ENCODE measurements at places on chromosomes 5 and 9.

GRCh38 chr9:98770717-98771116 is 25.6 kb downstream of the ANKS6 start:
- DNase-seq: no peak

DNA sequence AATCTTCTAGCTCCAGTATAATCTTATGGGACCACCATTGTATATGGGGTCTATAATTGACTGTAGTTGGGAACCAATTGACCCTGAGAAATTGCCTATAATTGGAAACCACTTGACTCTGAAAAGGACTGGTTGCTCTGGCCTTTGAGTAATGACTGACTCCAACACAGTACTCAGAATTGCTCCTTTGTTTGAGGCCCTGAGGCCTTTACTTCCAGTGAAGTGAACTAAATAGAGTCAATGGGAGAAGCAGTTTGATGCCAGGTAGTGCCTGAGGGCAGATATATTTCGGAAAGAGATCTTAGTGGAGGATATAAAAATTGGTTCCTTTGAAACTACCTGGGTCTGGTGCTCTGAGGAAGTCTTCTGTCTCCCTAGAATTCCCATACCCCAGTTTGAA is 16.0 kb upstream of the TMEM171 start:
- no peak for DNase-seq

DNA sequence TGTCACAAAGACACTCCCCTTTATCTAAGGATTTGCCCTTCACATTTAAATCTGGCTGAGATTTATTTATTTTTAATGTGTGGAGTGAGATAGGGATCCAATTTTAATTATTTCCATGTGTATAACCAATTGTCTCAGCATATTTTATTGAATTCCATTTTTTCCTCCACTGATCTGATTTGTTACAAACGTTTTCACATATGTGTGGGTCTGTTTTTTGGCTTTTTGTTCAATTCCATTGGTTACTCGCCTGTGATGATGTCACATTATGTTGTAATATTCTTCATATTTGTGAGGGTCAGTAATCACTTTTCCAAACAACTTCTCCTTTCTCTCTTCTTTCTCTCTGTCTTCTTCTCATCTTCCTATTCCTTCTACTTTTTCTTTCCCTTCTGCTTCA is 278.3 kb upstream of the RFX3 start:
- no peak for DNase-seq

DNA sequence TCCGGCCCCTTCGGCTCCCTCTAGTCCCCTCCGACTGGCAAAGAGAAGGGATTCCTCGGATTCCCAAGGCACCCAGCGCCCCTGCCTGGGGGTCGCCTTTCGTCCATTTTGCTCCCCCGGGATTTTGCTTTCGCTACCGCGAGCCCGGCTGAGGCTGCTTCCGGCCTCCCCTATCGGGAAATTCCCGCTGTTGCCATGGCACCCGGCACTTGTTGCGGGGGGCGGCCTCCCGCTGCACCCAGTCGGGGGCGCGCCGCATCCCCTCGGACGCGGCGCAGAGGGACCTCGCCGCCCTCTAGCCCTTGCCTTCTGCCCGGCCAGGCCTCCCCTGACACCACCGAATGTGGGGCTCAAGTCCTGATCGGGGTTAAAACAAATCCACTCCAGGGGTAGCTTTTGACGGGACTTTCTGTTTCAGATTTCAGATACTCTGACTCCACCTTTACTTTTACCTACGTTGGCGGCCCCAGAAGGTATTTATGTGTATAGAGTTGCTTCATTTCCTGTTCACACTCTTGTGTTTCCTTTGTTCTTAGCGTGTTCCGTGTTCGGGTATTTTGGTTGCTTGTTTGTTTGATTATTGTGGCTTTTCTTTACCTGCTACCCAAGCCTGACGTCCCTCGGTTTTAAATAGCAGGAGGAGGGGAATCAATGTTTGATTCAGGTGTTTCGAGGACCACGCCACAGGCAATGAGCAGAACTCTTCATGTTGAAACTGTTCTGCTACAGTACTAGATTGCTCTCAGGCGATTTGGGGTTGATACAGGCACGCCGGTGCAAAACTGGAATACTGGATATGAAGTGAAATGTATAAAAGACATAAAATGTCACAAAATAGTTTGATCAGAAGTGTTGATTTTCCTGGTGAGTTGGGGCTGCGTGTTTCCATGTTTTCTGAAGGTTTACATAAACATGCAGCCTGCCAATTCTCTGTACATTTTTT is 1.5 kb downstream of the PARP8 start:
- peak; percentile 81 for DNase-seq

- no peak for DNase-seq
Measured at GRCh38 chr5:174047472-174048099, 2.1 kb downstream of the NSG2 start.

DNA sequence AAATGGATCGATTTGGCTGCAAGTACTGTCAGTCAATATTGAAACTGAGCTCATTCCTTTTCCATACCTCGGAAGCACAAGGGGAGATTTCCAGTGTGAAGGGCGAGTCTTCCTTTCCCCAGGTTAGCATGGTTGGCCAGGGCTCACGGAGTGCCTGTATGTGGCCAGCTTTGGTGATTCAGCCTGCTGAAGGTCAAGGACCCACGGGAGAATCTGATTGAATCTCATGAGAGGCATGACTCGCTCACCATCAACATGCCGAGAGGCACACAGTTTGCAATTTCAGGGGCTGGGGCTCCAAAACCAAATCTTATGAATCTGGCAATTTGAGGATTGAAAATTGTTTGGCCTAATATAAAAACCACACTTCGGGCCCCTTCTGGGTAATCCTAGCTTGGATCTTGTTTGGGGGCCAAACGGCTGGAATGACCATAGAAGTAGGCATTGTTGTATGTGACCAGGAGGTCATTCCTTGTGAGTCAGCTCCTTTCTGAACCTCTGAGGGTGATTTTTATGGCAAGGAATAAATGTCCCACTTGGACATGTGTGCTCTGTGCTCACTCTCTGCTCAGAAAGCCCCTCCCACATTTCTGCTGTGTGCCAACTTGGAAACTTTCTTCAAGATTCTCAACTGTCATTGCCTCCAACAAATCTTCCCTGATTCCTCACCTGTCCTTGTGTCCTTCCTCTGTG is 69.8 kb downstream of the DOCK2 start:
- no peak for DNase-seq

DNA sequence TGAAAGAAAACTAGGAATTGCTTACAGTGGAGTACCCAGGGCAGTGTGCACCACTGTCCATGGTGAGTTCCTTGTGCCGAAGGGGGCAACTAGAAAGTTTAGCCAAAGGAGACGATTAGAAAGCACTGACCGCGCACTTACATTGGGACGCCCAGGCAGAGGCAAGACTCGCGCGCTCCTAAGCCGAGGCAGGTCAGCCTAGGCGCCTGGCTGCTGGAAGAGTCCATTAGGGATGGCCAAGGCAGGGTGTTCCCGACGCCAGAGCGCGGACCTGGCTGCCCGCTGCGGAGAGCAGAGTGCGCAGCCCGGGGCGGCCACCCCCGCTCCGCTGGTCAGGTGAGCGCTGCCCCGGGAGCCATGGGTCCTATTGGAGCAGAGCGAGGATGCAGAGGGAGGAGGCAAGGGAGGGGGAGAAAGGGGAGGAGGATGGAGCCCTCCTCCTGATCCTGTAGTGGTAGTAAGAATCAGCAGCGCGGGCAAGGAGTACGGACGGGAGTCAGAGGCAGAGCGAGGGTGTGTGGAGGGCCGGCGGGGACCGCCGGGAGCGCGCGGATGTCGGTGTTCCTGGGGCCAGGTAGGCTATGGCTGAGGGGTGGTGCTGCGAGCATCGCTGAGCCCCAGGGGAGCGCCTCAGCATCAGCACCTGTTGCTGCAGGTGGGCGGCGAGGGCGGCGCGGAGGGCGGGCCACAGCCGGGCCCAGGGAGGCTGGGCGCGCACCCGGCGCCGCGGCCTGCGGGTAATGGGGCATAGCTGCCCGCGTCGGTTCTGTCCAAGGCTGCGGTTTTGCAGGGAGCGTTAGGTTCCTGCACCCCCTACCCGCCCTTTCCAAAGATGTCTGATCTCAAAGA is at the start of gene ADGRV1:
Gene ADGRV1, plus strand, starts transcription at position 454 of the 849 bp plus-strand sequence. Its CDS starts 99 bp downstream, at position 553.
- no peak for DNase-seq

DNA sequence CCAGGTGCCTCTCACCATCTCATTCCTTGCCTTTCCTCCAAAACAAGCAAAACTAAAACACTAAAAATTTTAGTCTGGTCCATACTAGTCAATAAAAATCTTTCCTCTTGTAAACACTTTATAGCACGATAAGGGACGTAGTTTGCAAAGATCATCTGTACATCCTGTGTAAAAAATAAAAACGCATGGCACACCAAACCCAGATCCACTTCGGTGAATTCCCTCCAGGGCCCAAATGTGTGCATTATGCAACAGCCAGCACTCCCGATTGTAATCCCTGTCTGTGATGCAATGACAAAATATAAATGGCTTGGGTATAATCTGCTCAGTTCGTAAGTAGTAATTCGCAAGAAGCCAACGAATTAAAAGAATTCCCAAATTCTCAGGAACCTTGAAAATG is 1.4 kb downstream of the FAM169A start:
- DNase-seq: no peak

GRCh38 chr5:33850100-33850594 is 41.6 kb downstream of the ADAMTS12 start:
- DNase-seq: peak; percentile 20

GRCh38 chr9:11128156-11128555 is 515.4 kb upstream of the PTPRD start:
- DNase-seq: no peak

DNA sequence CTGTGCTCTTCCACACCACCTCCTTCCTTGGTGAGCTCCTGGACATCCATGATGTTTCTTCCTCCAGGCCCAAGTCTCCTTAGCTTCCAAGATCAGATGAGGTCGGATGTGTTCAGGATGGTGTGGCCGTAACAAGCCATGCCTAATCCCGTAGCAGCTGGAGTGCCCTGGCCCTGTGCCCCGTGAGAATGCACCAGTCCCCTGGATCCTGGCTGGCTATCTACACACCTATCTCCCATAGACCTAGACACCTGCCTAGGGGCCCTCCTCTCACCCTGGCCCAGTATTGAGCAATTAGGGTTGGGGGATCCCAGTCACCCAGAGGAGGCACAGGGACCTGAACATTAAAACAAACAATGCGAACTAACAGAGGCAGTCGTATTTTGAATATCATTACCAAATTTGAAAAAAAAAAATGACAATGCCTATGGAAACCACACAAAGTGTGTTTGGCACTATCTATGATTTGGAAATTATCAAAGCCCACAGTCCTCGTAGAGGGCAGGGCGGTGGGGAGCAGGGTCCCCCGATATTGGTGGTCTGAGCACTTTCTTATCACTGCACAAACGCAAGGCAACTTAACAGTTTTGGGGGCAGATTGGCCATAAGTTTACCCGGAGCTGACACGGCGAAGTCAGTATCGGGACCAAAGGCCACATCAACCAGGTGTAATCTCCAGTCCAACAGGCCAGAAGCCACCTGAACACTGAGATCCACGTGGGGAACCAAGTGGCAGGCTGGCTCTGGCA is 13.2 kb downstream of the ENG start:
- no peak for DNase-seq

GRCh38 chr5:3590967-3591900 is 4.4 kb upstream of the IRX1 start:
- DNase-seq: no peak

DNA sequence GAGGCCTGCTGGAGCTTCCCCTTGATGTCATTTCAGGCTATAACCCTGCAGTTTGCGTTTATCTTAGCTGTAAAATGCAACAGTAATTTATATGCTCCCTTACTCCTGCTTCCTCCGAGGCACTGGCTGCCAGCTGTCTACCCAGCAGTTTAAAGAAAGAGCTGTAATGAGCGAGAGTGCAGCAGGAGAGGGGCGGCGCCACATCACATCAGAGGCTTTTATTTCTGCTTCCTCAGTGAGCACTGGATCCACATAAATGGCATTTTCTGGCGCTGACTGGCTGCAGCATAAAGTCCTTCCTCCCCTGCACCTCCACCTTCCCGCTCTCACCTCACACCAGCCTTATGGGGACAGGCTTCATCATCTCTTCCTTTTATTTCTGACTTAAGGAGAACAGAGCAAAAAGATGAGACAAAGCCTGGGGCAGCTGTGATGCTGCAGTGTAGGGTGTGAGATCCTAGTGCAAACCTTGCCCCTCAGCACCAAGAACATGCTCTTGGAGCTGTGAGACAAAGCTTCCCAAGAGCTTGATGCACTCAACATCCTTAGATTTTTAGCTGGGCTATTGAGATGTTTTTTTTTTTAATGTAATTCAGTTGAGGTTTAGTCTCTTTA is 829.6 kb upstream of the ZNF608 start:
- no peak for DNase-seq

GRCh38 chr5:152551061-152551460 is 146.0 kb upstream of the NMUR2 start:
- no peak for DNase-seq

DNA sequence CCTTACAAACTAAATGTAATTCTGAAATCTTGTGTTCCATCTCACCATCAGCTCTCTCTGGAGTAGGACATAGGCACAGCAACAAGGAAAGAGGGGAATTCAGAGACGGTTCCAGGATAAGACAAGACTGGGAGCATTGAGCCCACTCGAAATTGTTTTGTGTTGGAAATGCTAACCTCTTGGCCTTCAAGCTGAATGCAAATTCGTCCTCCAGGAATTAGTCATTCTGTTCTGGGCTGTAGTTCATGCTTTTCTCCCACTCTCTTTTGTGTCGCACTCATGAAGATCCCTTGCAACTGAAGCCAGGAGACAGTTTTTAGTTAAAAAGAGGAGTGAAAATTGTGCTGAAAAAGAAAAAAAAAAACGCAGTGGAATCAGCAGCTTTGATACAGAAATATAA is 121.7 kb upstream of the SEMA6A start:
- no peak for DNase-seq

GRCh38 chr9:4118666-4119065 is 181.2 kb downstream of the GLIS3 start:
- no peak for DNase-seq

DNA sequence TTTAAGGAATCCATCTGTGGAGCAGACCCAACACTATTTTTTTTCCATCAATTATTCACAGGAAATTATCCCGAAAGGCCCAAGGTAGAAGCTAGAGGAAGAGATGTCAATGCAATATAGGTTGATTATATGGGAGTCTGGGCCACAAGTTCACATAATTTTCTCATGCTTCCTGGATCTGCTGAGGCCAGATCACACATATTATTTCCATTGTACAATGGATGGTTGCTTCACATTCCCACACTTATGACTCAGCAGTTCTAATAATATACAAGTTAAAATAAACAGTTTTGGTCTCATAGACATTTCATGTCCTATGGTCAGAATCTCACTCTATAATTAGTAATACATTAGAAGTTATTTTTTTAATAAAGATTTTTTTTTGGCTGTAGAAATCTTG is 66.0 kb upstream of the PTPRD start:
- no peak for DNase-seq

GRCh38 chr9:19999491-20000057 is 210.7 kb upstream of the SLC24A2 start:
- DNase-seq: peak; percentile 55

- no peak for DNase-seq
Measured at GRCh38 chr5:65811885-65812284, 89.9 kb downstream of the NLN start.

- no peak for DNase-seq
Measured at GRCh38 chr5:170715141-170715540, 68.4 kb upstream of the GABRP start.
